Dermis microvascular lymphatic vessel endothelial cell (primary cell): ENCODE measurements at places on chromosomes 7 and 10. TPM values are rescaled to one million over a fixed set of nuclear protein-coding genes. Genes with fewer than 3 reads are reported as not detected.

Gene AKR1D1
- total RNA-seq, result not detected in 2 replicates

Gene MUC12
- total RNA-seq, result not detected in 2 replicates

Gene AOAH
- 0.13 and 0.51 TPM in 2 replicates for total RNA-seq

Gene SUN1
- 132 and 134 TPM in 2 replicates for total RNA-seq

Gene NXPH1
- total RNA-seq, result not detected in 2 replicates

Gene NME8
- not detected in 2 replicates for total RNA-seq

Gene PRPS1L1
- not detected in 2 replicates for total RNA-seq

Gene ADAM8
- total RNA-seq, result 0.13 TPM in 2 replicates

Gene CYP2W1
- total RNA-seq, result not detected in 2 replicates

Gene ACTR3C
- total RNA-seq, result 4.7 and 7.1 TPM in 2 replicates

Gene NEUROG3
- not detected in 2 replicates for total RNA-seq

Gene NRG3
- total RNA-seq, result 8.2 and 19.1 TPM in 2 replicates

Gene PILRA
- 0.13 TPM in 1 of 2 replicates, not detected in the other for total RNA-seq

Gene KLF14
- not detected in 2 replicates for total RNA-seq

Gene GHITM
- 177 and 208 TPM in 2 replicates for total RNA-seq

Gene DAGLB
- total RNA-seq, result 17.3 and 18.3 TPM in 2 replicates

Gene RADIL
- total RNA-seq, result 1.7 and 5.6 TPM in 2 replicates

Gene ASB15
- not detected in 2 replicates for total RNA-seq

Gene PTF1A
- not detected in 2 replicates for total RNA-seq

Gene IFIT1
- total RNA-seq, result 1.0 and 1.8 TPM in 2 replicates

Gene SFXN4
- total RNA-seq, result 9.4 and 11.8 TPM in 2 replicates

Gene PRF1
- total RNA-seq, result not detected in 2 replicates

Gene DNAJC12
- 3.7 and 3.9 TPM in 2 replicates for total RNA-seq

Gene RARRES2
- 0.51 and 1.8 TPM in 2 replicates for total RNA-seq

Gene ADGRA1
- total RNA-seq, result not detected in 2 replicates

Gene ZPBP
- not detected in 2 replicates for total RNA-seq

Gene ATG9B
- under 0.01 and 0.13 TPM in 2 replicates for total RNA-seq

Gene ARMS2
- not detected in 2 replicates for total RNA-seq

Gene LSM8
- 35.1 and 35.3 TPM in 2 replicates for total RNA-seq

Gene ITPRID1
- total RNA-seq, result not detected in 2 replicates

Gene EN2
- under 0.01 TPM in 1 of 2 replicates, not detected in the other for total RNA-seq

Gene PKD1L1
- total RNA-seq, result 0.77 and 1.6 TPM in 2 replicates

Gene CDHR1
- 0.25 and 0.26 TPM in 2 replicates for total RNA-seq

Gene CFAP69
- 0.63 and 0.90 TPM in 2 replicates for total RNA-seq

Gene UCN3
- not detected in 2 replicates for total RNA-seq

Gene UBE3C
- total RNA-seq, result 75.0 and 77.9 TPM in 2 replicates

Gene SMIM30
- 47.1 and 48.0 TPM in 2 replicates for total RNA-seq

Gene TRIM50
- not detected in 2 replicates for total RNA-seq

Gene CCNY
- 65.7 and 81.4 TPM in 2 replicates for total RNA-seq

Gene PKD2L1
- total RNA-seq, result not detected in 2 replicates

Gene OR6B1
- total RNA-seq, result not detected in 2 replicates

Gene TMEM270
- not detected in 2 replicates for total RNA-seq

Gene RBM20
- 0.77 and 1.5 TPM in 2 replicates for total RNA-seq

Gene OR2A1
- under 0.01 TPM in 2 replicates for total RNA-seq

Gene ELMO1
- 30.3 and 46.7 TPM in 2 replicates for total RNA-seq

Gene BTBD16
- under 0.01 TPM in 1 of 2 replicates, not detected in the other for total RNA-seq

Gene ASB4
- not detected in 2 replicates for total RNA-seq

Gene AZGP1
- not detected in 2 replicates for total RNA-seq

Gene GLI3
- total RNA-seq, result 0.25 and 0.26 TPM in 2 replicates

Gene OR13A1
- not detected in 2 replicates for total RNA-seq

Gene NEBL
- total RNA-seq, result 0.63 and 1.2 TPM in 2 replicates

Gene ATAD1
- total RNA-seq, result 16.0 and 21.1 TPM in 2 replicates

Gene PON1
- not detected in 2 replicates for total RNA-seq

Gene SFMBT2
- total RNA-seq, result 0.90 and 1.9 TPM in 2 replicates

Gene LIPK
- not detected in 2 replicates for total RNA-seq

Gene HOGA1
- 0.38 and 0.77 TPM in 2 replicates for total RNA-seq

Gene C10orf67
- total RNA-seq, result not detected in 2 replicates

Gene ADAMTS14
- total RNA-seq, result under 0.01 TPM in 1 of 2 replicates, not detected in the other

Gene PAX4
- total RNA-seq, result not detected in 2 replicates
